ENCODE measurements at places on chromosomes 4 and X.

GRCh38 chrX:150533863-150534262 is 34.6 kb upstream of the MTM1 start:
- no peak for DNase-seq

DNA sequence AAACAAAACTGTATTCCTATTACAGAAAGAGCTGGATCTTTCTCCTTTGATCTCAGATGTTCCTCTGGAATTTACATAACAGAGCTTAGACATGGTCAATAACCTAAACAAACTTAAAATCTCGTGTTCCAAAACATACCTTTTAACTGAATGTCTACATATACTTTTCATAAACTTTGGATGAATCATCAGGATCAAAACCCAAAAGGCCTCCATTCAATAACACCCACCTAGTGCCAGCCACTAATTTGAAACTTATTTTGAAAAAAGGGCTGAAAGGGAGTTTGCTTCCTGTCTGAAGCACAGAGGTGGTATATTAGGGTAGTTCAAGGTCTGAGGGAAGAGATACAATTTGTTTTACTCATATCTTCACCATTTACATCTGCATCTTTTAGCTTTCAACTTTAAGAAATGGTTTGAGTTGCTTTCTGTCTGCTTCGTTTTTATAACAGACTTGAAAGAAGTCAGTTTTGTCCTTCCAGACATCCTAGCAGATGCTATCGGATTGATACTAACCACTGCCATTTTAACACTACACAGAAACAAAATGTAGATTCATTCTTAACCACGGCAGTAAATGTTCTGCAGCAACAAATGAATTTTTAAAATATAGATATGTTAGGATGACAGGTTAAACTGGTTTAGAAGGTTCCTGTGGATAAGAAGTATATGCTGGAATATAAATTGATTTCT is 242.8 kb upstream of the DKK2 start:
- no peak for DNase-seq

DNA sequence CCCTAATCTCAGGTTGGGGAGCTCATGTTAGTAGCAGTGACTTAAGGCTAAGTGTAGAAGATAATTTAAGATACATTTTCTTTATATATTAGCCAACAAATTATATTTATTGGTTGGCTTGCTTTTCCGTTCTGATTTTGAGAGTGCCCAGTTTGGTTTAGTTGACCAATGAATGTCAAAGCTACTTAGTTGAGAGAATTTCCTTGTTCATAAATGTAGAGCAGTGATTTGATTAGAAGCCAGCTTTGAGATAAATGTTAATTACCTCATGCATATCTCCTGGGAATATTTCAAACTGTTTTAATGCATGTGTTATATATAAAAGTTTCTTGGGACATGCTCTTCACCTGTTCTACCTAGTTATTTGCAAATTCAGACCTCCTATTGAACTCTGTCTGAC is 44.3 kb downstream of the SPATA18 start:
- no peak for DNase-seq

- no peak for DNase-seq
These were observed 19.1 kb upstream of the PLAC1 start for GRCh38 chrX:134677332-134677731.

DNA sequence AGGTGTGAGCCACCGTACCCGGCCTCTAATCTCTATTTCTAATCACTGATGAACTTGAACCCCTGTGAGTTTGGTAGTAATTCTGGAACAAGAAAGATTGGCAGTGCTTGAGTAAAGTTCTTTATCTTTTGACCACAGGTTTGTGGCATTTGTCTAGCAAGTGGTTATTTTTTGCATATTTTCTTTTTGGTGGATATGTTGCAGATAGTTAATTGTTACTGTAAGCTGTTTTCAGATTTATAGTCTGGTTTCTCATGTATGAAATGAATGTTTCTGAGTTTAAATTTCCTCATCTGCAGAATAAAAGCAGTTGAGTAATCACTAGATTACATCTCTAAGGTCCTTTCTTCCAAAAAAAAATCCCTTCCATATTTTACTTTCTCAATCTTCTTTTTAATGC is 105.2 kb downstream of the GASK1B start:
- DNase-seq, result no peak

- no peak for DNase-seq
These were observed 826.0 kb downstream of the RAB28 start for GRCh38 chr4:12658146-12658545.

DNA sequence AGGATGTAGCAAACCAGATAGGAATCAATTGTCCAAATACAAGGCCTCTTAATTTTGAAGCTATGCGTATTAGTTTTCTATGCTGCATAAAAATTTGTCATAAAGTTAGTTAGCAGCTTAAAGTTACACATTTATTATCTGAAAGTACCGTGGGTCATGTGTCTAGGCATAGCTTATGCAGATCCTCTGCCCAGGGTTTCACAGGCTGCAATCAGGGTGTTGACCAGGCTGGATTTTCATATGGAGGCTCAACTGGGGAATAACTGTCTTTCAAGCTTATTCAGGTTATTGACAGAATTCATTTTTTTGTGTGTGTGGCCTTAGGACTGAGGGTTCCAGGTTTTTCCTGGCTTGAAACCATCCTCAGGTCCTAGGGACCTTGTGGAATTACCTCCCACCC is 265.1 kb downstream of the SLC39A8 start:
- DNase-seq, result no peak

- DNase-seq, result no peak
These were observed 717.9 kb upstream of the AMOT start for GRCh38 chrX:113558576-113558975.

DNA sequence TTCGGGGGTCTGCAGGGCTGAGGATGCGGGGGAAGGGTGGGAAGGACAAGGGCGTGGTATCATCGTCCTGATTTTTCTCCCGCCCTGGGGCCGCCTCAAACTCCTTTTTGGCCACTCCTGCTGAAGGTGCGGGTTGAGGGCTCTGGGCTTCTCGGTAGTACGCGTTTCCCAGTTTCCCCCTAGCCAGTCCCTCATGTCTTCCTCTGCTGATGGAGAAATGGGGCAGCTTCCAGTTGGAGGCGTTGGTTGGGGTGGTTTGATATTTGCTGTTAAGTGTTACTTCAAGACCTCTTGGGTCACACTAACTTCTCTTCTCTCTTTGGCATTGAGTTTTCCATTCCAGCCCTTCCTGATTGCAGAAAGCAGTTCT is 482 bp downstream of the GSTCD start:
- no peak for DNase-seq
